ENCODE measurements at places on chromosomes 7 and 10.

DNA sequence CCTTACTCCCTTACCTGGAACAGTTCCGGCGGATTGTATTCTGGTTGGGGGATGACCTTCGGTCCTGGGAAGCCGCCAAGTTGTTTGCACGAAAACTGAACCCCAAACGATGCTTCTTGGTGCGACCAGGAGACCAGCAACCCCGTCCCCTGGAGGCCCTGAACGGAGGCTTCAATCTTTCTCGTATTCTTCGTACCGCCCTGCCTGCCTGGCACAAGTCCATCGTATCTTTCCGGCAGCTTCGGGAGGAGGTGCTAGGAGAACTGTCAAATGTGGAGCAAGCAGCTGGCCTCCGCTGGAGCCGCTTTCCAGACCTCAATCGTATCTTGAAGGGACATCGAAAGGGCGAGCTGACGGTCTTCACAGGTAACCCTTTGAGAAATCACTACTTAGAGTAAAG lies 1.7 kb downstream of the TWNK start:
- no peak for DNase-seq

DNA sequence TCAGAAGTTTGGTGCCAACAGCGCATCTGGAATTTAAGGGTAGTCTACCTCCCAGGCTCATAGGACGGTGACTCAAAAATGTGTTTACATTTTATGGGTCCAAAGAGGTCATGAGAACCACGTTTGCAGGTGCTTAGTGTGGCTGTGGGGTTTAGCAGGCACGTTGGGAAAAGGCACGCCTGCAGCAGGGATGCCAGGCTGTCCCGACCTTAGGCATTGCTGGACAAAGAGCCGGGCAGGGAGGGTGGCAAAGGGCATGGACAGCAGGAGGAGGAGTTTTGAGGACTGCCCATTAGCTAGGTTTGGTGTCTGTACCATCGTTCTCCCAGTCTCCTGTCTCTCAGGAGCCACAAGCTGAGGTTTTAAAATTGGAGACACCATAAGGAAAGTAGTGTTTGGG lies 104.4 kb downstream of the TRRAP start:
- no peak for DNase-seq

DNA sequence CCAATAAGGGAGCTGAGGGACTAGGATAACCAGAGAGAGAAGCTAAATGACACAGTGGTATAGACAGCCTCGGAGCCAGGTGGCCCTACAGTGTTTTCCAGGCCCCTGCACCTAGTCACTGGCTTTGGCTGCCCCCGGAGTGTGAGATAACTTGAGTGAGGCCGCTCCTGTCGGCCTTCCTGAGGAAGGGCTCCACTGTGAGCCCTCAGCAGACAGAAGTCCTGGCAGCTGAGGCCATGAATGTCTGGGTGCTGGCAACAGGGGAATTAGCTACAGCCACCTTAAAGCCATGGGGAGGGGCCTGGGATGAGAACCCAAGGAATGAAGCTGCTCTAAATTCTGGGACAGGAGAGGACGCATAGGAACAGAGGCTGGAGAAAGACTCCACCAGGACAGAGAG lies 4.6 kb upstream of the GDF10 start:
- DNase-seq = no peak

GRCh38 chr7:91294639-91295220 lies 30.5 kb downstream of the FZD1 start:
- DNase-seq = no peak

- DNase-seq = no peak
Measured at GRCh38 chr7:2927592-2927991, 83.5 kb upstream of the GNA12 start.

DNA sequence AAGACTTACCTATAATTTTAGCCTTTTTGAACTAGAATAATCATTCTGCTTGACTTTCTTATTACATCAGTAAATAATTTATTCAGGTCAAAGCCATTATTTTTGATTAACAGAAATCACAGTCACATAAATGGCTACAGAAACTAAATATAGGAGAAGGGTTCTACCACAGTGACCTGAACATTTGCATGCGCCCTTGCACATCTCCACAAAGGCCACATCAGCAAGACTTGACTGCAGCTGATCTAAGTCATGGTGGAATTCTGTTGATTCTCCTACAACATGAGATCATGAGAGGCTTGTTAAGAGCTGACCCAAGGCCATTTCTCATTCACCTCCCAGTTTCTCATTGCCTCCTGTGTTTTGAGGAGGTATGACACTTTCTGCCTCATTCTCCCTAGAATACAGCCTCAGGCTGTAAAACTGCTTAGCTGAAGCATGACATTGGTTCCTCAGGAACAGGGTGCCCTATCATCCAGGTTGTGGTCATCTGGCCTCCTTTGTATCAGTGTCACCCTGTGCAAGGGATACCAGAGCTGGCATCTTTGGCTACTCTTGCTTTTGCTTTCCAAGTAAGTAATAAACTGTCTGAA lies 6.7 kb upstream of the IMMP2L start:
- no peak for DNase-seq

GRCh38 chr7:131688738-131689661 lies 132.6 kb upstream of the PODXL start:
- DNase-seq = peak; percentile 27

DNA sequence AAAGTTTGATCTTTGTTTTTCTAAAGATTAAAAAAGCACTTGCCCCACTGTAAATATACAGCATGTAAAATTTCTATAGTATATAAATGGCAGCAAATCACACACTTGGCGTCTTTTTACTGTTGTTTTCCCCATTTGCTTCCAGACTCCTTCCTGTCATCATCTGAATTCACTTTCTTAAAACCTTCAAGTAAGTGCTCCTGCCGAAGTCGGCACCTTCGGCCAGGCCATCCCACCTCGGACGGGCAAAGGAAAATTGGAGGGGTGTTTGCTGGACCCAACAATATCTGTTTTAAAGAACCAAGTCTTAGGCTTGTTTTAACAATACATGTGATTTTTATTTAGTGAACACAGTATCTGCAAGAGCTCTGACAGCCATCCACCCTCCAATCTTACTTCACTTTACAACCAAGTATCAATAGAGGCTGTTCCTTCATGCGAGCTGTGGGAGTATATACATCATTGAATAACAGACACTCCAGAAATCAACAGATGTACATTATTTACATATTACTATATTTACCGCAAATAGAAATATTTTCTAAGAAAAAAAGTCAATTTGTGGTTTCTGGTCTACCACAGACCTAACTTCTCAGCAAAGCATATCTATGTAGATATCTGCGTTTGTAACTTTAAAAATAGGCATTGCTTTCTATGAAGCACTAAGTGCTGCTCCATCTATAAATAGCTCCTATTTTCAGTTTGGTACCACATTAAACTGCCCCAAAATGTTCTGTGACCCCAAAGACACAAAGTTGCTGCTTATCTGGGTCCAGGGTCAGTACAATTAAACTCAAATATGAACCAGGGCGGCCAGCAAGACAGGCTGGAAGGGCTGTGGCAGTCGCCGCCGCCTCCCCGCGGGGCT lies 110.7 kb downstream of the CYTH3 start:
- no peak for DNase-seq

- DNase-seq = no peak
Measured at GRCh38 chr7:102446387-102447156, 13.2 kb downstream of the ORAI2 start.

DNA sequence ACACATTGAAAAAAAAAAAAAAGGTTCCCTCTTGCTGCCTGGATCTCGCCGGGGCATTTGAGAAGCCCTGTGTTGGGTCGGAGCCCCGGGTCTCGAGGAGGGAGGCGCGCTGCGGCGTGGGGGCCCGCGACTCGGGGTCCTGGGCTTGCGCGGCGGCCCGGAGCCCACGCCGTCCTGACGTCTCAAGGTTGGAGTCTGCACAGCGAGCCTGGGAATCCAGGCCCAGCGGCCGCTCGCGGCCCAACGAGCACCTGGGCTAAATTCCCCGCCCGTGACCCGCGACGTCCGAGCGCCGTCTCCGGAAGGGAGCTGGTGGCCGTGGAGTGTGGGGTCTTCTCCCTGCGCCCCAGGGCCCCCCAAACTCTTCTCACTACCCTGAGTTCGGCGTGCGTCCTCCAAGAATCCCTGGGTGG lies 1.4 kb upstream of the CTBP2 start:
- DNase-seq = no peak

DNA sequence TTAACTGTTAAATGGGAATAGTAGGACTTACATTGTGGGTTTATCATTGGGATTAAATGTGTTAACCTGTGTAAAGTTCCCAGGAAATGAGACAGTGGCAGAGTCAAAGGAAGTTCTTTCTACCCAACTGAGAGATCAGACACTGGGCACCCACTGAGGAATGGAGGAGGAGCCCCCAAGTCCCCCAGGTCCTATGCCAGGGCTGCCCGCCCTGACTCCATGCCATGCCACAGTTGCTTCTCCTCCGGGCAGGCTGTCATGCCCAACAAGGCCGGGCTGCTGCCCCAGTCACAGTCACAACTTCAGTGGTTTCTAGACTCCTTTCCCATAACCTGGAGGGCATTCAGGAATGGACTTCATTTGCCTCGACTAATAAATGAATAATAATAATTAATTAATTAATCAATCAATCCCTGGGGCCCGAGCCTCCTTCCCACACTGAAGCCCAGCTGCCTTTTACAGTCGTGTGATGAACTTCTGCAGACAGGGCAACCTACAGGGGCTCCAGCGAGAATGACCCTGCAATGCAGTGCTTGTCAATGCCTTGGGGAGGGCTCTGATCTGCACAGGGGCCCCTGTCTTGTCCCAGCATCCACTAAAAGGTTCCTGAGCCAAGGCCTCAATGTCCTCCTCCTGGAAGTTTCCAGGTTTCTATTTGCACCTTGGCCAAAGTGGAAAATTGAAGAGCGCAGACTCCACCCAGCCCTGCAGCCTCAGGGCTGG lies 32.4 kb downstream of the DRGX start:
- DNase-seq = no peak

- no peak for DNase-seq
Measured at GRCh38 chr7:12805957-12806356, 118.5 kb downstream of the ARL4A start.

GRCh38 chr7:85023066-85023712 lies 163.7 kb downstream of the SEMA3D start:
- DNase-seq = no peak

GRCh38 chr10:69742928-69743602 lies 58.6 kb upstream of the COL13A1 start:
- DNase-seq = no peak

DNA sequence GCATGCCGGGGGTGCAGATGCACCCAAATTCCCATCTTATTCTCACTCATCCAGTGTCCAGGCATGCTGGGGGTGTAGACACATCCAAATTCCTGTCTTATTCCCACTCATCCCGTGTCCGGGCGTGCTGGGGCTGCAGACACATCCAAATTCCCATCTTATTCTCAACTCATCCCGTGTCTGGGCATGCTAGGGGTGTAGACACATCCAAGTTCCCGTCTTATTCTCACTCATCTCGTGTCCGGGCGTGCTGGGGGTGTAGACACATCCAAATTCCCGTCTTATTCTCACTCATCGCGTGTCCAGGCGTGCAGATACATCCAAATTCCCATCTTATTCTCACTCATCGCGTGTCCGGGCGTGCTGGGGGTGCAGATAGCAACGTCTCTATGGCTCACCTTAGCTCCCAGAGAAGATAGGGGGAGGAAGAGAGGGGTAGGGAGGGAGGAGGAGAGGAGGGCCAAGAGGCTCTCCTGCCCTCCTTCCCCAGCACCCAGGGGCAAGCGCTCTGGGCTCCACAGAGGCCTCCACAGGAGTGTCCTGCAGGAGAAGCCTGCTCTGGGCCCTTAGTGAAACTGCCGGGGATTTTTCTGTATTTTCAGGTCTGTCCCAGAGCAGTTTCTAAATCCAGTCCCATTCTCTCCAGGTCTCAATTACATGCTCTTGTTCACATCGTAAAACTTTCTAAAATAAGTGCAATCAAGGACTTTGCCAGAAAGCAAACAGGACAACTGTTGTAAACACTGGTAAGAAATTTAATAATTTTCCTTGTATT lies 210.8 kb downstream of the DIP2C start:
- DNase-seq = no peak

- no peak for DNase-seq
Measured at GRCh38 chr7:92645114-92646061, 55.2 kb upstream of the FAM133B start.

- DNase-seq = no peak
Measured at GRCh38 chr10:112842832-112843360, 107.2 kb upstream of the TCF7L2 start.

- DNase-seq = no peak
Measured at GRCh38 chr7:148625342-148625741, 34.8 kb downstream of the C7orf33 start.

GRCh38 chr7:142868986-142869415 lies 14.1 kb downstream of the EPHB6 start:
- no peak for DNase-seq

- no peak for DNase-seq
Measured at GRCh38 chr7:12896316-12896715, 208.9 kb downstream of the ARL4A start.

GRCh38 chr10:76645341-76645740 lies 992.3 kb downstream of the KCNMA1 start:
- DNase-seq = no peak
